ENCODE measurements at places on chromosomes 16 and 17.

DNA sequence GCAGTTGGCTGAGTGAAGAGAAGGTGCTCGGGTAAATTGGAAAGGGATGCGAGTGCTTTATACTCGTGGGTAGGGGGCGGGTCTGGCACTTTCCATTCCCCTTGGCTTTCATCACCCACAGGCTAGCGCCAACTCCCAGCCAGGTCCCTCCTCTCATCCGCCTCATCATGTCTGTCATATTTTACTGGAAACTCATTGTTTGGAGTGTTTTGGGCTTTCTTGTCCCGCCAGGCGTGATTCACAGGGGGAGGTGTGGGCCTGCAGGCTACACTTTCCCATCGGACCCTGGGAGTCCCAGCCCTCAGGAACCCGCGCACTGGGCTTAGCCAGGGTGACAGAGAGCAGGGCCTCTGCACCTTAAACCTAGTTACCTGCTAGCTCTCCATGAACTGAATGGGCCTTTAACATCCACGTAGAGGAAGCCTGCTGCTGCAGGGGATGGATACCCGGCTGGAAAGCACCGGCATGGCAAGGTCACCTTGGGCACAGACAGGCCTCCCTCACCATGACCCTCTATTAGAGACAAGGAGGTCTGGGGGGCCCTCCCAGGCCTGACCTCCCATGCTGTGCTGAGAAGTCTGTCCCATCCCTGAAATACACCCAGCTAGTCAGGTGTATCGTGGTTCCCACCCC lies at the start of gene KRT14:
Gene KRT14, minus strand, starts transcription at position 33 of the 633 bp plus-strand sequence. CDS start 61 bp downstream, outside the sequence.
- no peak for DNase-seq

- DNase-seq: no peak
Measured at GRCh38 chr17:36627101-36627500, 25.7 kb downstream of the MRM1 start.

GRCh38 chr17:49823614-49824013 lies 24.3 kb downstream of the TAC4 start:
- no peak for DNase-seq

DNA sequence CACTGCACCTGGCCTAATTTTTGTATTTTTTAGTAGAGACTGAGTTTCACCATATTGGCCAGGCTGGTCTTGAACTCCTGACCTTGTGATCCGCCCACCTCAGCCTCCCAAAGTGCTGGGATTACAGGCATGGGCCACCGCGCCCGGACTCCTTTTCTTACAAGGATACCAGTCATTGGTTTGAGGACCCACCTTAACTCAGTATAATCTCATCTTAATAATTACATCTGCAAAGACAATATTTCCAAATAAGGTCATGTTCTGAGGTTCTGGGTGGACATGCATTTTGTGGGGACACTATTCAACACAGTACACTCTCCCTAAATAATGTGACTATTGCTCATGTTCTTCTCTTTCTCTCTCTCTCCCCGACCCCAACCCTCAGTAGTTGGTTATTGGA lies 63.7 kb downstream of the ERCC4 start:
- no peak for DNase-seq

DNA sequence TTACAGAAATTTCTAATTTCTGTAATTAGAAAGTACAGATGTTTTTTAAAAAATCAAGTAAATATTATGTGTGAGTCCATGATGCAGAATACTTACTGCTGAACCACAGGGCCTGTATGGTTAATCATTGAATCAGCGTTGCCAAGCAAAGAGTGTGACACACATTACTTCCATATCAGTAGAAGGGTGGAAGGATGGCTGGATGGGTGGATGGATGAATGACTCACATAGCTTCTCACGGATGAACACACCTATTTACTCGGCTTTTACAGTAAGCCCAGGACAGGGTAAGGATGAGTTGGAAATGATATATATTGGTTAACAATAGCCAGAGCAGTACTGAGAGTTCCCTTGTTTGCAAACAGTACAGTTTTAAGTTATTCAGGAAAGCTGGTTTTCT lies 495.9 kb upstream of the RBFOX1 start:
- DNase-seq: no peak

DNA sequence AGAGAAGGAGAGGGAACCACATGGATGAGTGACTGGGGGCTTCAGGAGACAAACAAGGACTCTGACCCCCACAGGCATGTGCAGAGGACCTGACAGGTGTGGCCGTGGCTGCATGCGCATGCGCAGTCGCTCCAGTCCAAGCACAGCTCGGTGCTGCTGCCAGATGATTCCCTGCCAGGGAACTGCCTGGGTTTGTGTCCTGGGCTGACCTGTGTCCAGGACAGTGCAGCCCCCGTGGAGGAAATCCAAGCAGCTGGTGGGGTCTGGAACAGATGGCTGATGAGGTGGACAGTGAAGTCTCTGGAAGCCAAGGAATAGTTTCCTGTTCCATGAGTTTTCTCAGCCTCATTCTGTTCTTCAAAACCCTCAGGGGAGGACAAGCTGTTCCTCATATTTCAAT lies 27.3 kb downstream of the LASP1 start:
- peak; percentile 82 for DNase-seq

GRCh38 chr17:83189044-83190003 lies 109.9 kb downstream of the METRNL start:
- peak; percentile 74 for DNase-seq

Data from right hindlimb (tissue), 1 donor.